ENCODE measurements at places on chromosomes 13 and 19. TPM values are rescaled to one million over a fixed set of nuclear protein-coding genes. Genes with fewer than 3 reads are reported as not detected.
A peak's percentile ranks its signal among the peaks of the same experiment; 100 is the strongest.

DNA sequence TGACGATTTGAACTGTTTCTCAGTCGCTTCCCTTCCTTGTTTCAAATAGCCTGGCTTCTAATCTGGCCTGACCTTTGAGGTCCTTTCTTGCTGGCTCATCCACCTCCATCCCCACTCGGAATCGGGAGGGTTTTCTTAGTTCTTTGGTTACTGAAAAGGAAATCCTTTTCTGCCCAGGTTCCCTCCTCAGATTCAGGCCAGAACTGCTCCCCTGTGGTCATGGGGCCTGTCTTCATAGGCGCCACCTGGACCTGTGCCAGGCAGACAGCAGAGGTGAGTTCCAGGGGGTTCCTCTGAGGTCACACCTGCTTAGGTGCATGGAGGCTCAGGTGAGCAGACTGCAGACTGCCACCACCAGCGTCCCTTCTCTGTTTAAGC lies 62.4 kb downstream of the AKAP11 start:
- H3K4me3 ChIP-seq, result no peak overlapping the region
- no peaks in the 10 kb centered on the region for H3K27me3 ChIP-seq
- H3K36me3 ChIP-seq, result no peaks in the 10 kb centered on the region

The ZNF714 gene
- 15.4 TPM for total RNA-seq

DNA sequence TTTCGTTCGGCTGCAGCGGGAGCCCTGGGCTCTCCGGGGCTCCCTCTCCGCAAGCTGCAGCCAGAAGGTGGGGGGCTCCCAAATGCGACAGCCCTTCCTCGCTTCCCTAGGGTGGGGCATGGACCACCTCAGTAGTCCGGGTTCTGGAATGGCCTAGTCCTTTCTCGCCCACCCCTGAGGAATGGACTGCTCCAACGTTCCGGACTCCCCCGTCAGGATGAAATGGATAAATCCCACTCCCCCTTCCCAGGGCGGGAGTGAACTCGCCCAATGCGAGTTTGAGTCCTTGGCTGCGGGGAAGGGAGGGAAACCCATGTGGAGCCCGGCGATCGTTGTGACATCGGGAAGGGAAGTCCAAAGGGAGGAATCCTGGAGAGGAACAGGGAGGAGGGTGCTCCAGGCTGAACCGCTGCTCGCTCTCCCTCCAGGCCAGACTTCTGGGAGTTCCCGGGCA lies 5.5 kb downstream of the HRC start:
- H3K4me3 ChIP-seq, result peak overlapping the region; percentile 61
- H3K4me1 ChIP-seq, result peaks cover 49% of the 10 kb centered on the region
- peak; percentile 91 for DNase-seq
- H3K27me3 ChIP-seq, result no peaks in the 10 kb centered on the region
- no peaks in the 10 kb centered on the region for H3K36me3 ChIP-seq

The ZNF549 gene
- 5.8 TPM for total RNA-seq

The CRLF1 gene
- 22.5 TPM for total RNA-seq

- H3K27me3 ChIP-seq, result no peaks in the 10 kb centered on the region
- H3K4me1 ChIP-seq, result peaks cover 3% of the 10 kb centered on the region
- H3K36me3 ChIP-seq, result peaks cover 13% of the 10 kb centered on the region
- H3K27ac ChIP-seq, result no peak overlapping the region
These were observed 32.7 kb downstream of the KDM4B start for GRCh38 chr19:5001615-5002014.

Measured in left lung (tissue), 14 donors.